Activated CD8-positive, alpha-beta memory T cell treated with anti-CD3 and anti-CD28 coated beads for 1 hour (primary cell): ENCODE measurements at places on chromosomes 13 and 19.
A peak's percentile ranks its signal among the peaks of the same experiment; 100 is the strongest.

GRCh38 chr19:29936409-29936808, 5.6 kb upstream of the URI1 start:
- DNase-seq: no peak

DNA sequence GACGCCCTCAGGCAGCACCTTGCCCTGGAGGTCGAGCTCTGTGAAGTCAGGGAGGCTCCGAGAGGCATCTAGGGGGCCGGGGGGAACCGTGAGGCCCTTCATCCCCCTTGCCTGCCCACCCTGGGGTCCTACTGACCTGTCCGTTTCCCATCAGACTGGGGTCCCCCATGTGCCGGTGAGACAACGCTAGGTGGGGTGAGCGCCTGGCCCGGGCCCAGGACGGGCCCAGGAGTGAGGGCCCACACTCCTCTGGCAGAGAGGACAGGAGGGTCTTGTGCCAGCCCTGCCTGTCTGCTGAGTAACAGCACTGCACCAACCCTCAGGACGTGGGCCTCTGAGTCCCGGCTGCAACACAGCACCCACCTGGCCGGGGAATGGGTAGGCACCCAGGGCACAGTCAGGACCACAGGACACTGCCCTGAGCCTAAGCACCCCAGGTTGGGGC, 14.4 kb downstream of the DCAF15 start:
- no peak for DNase-seq

DNA sequence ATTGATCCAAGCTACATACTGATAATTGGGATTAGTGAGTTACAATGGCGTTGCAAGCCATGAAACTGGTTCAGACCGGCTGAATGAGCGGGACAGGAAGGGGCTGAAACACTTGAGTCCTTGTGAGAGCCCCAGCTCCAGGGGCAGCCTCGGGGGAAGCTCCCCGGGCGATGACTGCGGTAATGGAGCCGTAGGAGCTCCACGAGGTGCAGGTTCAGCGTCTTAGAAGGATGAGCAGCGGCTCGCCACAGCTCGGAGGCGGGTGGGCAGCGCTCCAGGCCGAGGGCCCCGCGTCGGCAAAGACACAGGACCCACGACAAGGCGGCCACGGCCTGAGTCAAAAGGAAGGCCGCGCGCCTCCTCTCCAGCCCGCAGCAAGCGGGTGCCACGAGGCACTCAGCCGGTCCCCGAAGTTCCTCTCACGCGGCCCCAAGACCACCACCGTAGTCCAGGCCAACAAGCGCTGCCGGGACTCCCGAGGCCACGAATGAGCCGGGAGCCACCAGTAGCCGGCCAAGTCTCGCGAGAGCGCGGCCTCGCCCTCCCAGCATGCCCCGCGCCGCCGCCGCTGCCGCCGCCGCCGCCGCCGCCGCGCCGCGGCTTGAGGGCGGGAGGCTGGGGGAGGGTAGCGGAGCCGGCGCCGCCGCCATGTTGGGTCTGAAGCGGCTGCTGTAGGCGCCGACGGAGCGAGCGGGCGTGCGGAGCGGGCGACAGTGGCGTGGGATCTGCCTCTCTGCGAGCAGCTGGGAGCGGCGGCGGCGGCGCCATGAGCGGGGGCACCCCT, at the start of gene LSM14A:
Gene LSM14A (plus strand): TSS at position 628 of the 784 bp plus-strand sequence. CDS start 139 bp downstream, at position 767.
- DNase-seq: peak; percentile 87

GRCh38 chr19:46791944-46792343, 3.5 kb upstream of the SLC1A5 start:
- DNase-seq: no peak

DNA sequence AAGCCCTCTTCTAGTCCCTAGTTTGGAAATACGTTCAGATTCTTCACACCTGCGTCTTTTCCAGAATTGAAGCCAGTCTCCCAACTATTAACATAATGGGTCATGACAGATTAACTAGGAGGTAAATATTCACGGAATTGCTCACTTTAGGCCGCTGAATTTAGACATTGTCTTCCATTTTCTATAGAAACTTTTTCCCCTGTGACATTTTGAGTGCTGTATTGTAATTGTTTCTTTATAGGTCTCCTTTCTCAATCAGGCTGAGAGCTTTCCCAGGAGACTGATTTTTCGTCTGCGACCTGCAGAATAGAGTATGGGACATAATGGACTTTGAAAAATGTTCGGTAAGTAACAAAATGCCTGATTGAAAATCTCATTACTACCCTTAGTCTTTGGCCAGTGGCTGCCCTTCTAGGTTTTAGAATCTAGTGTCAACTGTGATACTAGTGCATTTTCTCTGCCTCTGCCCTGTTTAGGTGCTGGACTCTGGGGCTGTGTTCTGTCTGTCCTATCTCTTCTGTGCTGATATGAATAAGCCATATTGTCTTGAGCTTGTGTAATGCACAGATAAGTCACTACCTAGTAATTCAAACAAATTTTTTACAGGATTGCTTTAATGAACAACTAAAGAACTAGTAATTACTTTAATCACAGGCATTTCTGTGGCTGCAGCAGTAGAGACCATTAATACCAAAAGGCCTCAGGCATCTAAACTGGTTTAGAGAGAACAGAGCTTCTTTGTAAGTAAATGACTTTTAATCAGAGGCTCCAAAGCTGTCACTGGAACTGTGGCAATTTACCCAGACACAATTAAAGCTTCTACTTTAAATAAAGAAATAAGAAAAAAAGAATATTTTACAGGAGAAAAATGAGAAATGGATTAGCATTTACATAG, 122.4 kb upstream of the FREM2 start:
- no peak for DNase-seq

GRCh38 chr13:112771139-112771876, 81.5 kb downstream of the ATP11A start:
- no peak for DNase-seq

- DNase-seq: no peak
Measured at GRCh38 chr13:113425941-113426590, 27.2 kb downstream of the ADPRHL1 start.

DNA sequence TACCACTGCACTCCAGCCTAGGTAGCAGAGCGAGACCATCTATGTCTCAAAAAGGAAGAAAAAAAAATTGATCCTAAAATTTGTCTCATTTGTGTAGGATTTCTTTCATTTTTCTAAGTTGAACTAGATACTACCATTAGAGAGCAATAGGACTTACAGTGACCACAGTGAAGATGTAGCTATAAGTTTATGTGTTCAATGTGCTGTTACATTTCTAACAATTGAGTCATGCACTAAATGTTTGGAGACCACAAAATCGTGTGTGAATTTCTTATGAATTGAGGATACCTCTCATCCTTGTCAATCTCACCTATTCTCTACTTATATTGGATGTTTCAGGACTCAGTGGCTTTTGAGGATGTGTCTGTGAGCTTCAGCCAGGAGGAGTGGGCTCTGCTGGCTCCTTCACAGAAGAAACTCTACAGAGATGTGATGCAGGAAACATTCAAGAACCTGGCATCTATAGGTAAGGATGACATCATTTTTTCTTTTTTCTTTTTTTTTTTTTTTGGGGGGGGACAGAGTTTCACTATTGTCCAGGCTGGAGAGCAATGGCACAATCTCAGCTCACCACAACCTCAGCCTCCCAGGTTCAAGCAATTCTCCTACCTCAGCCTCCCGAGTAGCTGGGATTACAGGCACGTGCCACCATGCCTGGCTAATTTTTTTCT, 12.8 kb downstream of the ZNF791 start:
- no peak for DNase-seq

DNA sequence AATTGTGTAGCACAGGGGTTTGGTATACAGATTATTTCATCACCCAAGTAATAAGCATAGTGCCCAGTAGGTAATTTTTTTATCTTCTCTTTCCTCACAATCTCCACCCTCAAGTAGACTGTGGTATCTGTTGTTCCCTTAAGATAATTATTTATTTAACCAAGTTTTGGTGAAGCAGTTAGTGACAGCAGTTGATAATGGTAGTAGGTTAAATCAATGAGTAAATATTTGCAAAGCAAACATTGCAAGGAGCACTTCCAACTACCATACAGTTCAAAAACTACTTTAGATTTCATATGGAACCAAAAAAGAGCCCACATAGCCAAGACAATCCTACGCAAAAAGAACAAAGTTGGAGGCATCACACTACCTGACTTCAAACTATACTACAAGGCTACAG, 291.8 kb downstream of the KCTD12 start:
- DNase-seq: no peak

DNA sequence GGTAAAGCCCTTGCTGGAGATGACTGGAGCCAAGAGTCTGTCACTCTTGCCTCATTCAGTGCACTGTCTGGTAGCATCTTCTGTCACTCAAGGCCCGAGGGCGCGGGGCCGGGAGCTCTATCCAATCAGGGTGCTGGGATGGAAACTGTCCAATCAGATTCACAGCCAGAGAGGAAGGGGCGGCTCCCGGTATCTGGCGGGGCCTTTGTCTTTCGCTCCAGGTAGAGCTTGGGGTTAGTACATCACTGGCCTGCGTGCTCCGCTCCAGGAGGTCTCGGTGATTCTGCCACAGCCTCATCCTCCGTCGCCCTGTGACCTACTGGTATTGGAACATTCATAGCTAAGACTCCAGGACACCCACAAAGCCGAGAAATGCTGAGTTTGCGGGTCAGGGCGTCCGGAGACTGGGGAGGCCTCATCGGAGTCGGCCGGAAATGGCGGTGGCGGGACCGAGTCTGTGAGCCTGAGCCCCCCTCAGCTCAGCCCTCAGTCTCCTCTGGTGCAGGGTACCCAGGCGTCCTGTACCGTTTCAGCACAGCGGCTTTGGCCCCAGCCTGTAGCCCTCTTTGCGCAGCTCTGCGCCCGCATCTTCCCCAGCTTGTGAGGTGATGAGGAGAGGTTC, 20.6 kb upstream of the ZNF430 start:
- peak; percentile 62 for DNase-seq

- no peak for DNase-seq
Measured at GRCh38 chr19:3404324-3405260, 38.2 kb downstream of the NFIC start.

DNA sequence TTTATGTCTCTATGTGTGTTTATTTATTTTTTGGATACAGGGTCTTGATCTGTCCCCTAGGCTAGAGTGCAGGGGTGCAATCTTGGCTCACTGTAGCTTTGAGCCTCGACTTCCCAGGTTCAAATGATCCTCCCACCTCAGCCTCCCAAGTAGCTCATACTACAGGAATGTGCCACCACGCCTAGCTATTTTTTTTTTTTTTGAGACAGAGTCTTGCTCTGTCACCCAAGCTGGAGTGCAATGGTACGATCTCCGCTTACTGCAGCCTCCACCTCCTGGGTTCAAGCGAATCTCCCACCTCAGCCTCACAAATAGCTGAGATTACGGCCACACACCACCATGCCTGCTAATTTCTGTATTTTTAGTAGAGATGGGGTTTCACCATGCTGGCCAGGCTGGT, 5.0 kb upstream of the ANGPTL4 start:
- DNase-seq: no peak

DNA sequence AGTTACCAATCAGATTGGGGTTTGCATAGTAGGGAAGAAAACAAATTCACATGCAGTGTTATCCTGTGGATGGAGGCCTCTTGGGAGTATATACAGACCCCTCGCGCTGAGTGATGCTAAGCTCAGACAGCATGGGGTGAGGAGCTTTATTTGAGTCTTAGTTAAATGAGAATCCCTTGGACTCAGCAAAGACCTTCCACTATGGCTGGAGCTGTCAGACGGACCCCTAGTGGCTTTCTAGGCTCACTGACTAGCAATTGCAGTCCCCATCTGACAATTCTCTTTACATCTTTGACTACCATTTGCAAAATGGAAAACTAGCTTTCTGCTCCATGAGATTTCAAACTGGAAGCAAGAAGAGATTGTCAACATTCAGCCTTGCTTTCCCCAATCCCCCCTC, 90.4 kb downstream of the STOML3 start:
- DNase-seq: no peak

GRCh38 chr19:47020132-47020805, 632 bp downstream of the NPAS1 start:
- no peak for DNase-seq

DNA sequence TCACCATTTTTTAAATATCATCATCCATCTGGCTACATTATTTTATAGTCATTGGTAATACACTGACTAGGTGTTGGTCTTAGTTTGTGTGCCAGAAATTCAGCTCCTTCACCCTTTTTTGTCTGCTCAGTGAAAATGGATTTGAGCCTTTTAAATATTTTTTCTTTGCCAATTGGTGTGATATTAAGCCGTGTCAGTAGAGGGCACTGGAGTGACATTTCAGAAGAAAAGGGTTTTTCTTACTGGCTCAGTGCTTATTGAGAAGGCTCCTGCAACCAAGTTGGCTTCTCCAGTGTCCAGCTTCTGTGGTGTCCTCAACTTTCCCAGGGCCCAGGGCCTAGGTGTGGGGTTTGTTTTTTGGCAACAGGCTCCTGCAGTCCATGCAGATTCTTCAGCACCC, 546.6 kb downstream of the DACH1 start:
- DNase-seq: no peak
